NCI-H1105 treated with DMSO at 0.1 percent for 48 hours (cell line): ENCODE measurements at places on chromosomes 6 and 20.

DNA sequence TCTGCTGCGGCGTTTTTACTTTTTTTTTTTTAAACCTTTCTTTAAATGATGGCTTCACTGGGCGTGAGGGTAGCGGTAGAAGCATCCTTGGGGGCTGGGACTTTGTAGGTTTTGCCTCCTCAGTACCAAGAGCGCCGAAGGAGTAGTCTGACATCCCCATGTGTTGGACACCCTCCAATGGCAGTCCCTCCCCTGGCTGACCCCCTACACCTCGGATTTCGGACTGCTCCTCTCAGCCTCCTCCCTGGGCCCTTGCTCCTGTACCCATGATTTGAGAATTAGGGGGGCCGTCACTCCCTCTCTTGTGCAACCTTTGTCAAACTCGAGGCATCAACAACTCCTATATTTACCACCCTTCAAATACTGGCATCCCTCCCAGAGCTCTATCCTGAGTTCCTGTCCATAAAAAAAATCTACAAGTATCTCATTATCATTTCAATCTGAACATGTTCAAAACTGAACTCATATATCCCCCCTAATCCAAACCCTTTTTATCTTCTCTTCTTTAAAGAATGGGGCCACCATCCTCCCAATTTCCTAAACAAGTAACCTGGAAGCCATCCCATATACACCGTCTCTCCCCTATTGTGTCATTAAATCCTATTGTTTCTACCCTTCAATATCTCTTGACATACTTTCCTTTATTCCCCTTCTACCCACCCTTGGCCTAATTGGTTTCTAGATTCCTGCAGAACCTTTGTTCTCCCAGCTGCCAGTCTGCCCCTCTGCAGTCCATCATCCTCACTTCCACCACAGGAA, 1.2 kb upstream of the ARFGEF3 start:
- peak; percentile 70 for DNase-seq

DNA sequence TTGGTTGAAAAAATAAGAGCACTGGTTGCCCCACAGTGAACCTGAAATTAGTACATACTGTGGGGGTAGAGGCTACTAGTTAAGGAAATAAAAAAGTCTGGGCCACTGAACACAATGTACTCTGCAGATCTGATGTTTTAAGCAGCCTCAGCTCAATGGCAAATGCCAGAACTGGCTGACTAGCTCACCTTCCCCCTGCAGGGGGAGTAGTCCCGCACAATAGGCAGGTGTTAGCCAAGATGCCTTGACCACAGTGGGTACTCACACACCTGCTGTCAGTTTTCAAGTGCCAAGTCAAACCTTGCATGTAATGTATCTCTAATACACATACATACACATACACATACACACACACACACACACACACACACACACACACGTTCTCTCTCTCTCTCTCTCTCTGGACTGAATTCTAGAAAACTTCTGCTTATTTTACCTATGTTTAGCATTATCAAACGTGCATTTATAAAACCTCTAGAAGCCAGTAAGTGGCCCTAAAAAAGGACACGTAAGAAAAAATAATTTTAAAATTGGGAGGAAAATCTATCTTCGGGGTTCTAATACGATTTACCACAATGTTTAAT, 36.1 kb downstream of the GMDS start:
- DNase-seq = peak; percentile 85

GRCh38 chr20:5041433-5041832, 40.1 kb upstream of the SLC23A2 start:
- DNase-seq = no peak

DNA sequence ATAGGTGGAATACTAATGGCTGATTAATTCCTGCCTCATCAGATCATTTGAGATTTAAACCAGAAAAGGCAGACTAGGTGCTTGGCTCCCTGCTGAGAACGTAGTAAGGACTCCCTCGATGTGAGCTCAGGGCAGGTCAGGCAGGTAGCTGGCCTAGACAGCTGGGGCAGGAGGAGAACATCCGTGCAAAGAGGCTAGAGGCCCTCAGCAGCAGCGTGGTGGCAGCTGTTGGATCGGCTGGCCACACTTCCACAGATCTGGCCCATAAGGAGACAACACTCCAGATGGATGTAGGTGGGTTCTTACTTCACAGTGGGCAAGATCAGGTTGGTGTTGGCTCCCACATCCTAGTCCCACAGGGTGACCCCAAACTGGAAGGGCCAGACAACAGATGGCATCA, 38.5 kb downstream of the EYA2 start:
- DNase-seq = no peak

GRCh38 chr20:22180244-22180643, 404.1 kb downstream of the FOXA2 start:
- no peak for DNase-seq

DNA sequence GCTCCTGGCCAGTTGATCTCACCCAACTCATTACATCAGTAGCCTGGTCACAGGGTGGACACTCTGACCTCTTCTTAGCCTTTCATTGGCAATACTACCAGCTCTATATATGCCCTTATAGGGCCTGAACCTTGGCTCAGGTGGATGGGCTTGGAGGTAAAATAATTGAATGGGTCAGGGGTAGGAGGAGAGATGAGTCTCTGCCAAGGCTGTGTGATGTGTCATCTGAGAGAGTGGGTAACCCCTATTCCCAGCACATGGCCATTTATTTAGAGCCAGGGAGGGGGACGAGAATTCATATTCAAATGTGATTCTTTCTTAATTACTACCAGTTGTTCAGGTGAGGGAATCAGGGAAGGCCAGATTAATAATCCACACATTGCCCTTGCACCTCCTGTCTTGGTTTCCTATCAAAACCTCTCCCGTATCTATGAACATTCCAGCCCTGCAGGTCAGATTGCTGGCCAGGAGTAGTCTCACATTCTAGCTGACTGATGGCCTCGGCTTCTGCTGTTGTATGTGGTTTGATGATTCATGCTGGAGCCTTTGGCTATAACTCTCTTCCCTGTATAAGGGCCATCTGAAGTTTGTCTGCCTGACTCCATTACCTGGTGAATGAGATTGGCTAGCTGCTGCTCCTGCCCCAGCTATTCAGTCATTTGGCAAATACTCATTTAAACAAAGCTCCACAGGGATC, 13.4 kb downstream of the C20orf173 start:
- no peak for DNase-seq

- DNase-seq = peak; percentile 40
These were observed 89.6 kb downstream of the TMEM242 start for GRCh38 chr6:157233686-157234085.

DNA sequence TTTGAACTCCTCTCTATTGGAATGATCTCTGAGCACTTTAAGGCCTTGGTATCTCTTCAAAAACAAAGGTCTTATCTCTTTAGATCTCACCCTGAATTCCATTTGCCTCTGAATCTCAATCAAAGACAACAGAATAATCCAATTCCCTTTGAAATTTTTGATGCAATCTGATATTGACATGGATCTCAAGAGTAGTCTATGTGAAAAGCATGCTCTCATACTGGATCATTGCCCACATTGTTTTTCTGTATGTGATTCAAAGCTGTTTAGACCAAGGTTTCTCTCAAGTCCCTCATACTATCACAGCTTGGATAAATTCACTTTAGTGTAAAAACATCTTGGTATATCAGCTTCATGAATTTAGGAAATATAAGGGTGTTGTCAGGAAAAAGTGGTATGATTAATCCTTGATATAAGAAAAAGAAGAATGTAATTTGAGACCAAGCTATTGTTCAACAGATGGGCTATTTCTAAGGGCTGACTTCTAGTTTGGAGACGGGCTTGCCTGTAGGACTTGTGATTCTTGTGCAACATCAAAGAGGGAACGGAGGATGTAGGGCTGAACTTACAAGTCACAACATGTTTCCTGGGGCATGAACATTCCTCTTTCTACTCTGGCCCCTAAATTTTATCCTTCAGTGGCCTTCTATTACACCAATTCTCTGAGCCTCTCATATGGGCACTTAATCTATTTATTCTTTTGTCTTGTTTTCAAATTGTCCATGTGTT, 77.9 kb upstream of the CITED2 start:
- no peak for DNase-seq
